ENCODE measurements at places on chromosomes 16 and 17. TPM values are rescaled to one million over a fixed set of nuclear protein-coding genes. Genes with fewer than 3 reads are reported as not detected.

DNA sequence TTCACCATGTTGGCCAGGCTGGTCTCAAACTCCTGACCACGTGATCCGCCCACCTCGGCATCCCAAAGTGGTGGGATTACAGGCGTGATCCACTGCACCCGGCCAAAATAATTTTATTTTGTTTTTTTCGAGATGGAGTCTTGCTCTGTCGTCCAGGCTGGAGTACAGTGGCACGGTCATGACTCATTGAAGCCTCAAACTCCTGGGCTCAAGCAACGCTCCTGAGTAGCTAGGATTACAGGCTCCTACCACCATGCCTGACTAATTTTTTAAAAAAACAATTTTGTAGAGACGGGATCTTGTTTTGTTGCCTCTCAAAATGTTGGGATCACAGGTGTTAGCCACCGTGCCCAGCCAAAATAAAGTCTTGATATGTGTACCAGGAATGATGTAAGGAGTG lies 2.4 kb upstream of the TTLL6 start:
- no peak for DNase-seq
- H3K36me3 ChIP-seq = no peaks in the 10 kb centered on the region
- no peak overlapping the region for H3K4me3 ChIP-seq
- no peak overlapping the region for H3K27ac ChIP-seq
- no peaks in the 10 kb centered on the region for H3K27me3 ChIP-seq

KRT12 gene
- not detected for total RNA-seq

DNA sequence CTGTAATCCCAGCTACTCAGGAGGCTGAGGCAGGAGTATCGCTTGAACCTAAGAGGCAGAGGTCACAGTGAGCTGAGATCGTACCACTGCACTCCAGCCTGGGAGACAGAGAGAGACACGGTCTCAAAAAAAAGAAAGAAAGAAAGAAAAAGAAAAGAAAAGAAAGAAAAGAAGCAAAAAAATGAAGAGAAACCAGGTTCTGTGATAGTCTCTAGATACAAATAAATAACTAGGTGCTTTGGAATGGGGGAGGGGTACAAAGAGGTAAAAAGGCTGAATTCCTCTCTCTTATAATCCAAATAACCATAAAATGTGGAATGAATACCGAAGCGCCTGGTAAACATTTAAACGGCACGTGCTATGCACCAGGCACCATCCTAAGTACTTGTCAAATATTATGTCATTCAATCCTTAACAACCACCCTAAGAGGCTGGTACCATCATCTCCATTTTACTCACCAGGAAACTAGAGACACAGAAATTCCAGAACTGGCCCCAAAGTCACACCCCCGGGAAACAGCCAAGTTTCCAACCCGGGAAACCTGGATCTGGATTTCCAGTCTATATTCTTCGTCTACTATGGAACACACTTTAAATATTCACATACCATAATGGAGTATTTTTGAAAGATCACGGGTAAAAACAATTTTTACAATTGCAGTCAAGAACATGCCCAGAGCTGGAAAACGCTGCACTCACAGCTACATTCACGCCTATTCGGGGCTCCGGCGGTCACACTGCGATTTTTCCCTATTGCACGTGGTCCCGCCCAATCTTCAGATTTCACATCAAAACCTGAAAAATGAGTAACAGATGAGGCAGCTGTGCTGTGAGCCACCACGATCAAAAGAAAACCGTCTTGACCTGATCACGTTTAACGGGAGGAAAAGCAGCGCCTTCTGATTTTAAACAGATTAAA lies 10.5 kb downstream of the NXN start:
- H3K36me3 ChIP-seq = no peaks in the 10 kb centered on the region
- no peak overlapping the region for H3K27ac ChIP-seq
- H3K4me1 ChIP-seq = peaks cover 1% of the 10 kb centered on the region

- DNase-seq = no peak
- no peak overlapping the region for H3K4me3 ChIP-seq
- H3K27me3 ChIP-seq = no peaks in the 10 kb centered on the region
- H3K27ac ChIP-seq = no peak overlapping the region
Measured at GRCh38 chr16:79415983-79416640, 184.4 kb downstream of the MAF start.

BICDL2 gene
- not detected for total RNA-seq

- no peaks in the 10 kb centered on the region for H3K27me3 ChIP-seq
- DNase-seq = no peak
- no peak overlapping the region for H3K27ac ChIP-seq
- peaks cover 18% of the 10 kb centered on the region for H3K4me1 ChIP-seq
Measured at GRCh38 chr16:85289760-85290625, 177.7 kb upstream of the CIBAR2 start.

DNA sequence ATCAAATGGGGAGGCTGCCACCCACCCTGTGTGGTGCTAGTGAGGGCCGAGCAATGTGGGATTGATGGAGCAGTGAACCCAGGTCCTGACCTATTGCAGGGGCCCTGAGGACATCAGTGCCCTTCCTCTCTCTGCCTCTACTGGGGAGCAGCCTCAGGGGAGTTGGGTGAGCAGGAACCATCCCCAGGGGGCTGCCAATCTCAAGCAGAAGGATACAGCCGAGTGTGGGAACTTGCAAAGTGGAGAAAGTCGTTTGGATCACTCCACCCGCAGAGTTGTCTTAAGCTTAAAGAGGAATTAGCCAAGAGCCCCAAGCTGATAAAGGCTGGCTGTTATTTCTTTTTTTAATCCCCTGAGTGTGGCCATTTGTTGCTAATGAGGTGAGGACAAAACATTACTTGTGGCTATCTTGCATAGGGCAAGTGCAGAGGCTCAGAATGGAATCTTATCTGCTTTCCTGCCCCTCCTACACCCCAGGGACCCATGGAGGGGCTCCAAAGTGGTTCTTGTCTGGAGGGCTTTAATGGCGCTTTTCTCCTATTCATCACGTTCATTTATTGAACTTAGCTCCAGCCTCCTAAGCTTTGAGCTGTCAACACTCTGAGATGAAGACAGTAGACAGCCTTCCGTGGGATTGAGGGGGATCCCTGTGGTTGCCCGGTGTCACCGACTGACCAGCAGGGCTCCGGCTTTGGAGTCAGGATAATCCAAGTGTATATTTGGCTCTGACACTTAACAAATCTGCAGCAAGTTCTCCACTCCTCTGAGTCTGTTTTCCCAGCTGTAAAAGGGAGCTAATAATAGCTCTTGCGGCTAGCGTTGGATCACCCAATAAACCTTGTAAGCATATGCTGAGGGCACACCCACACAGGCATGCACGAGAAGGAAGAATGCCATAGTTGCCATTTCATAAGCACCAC lies 45.1 kb downstream of the MYH11 start:
- H3K27me3 ChIP-seq = no peaks in the 10 kb centered on the region
- DNase-seq = no peak
- H3K27ac ChIP-seq = peak overlapping the region; percentile 42
- peaks cover 9% of the 10 kb centered on the region for H3K4me1 ChIP-seq

GRCh38 chr17:35447499-35447898 lies 1.1 kb downstream of the SLFN13 start:
- no peak overlapping the region for H3K27ac ChIP-seq
- H3K4me1 ChIP-seq = peaks cover 6% of the 10 kb centered on the region
- H3K36me3 ChIP-seq = no peaks in the 10 kb centered on the region
- H3K27me3 ChIP-seq = no peaks in the 10 kb centered on the region

KRTAP4-9 gene
- total RNA-seq = not detected

DNA sequence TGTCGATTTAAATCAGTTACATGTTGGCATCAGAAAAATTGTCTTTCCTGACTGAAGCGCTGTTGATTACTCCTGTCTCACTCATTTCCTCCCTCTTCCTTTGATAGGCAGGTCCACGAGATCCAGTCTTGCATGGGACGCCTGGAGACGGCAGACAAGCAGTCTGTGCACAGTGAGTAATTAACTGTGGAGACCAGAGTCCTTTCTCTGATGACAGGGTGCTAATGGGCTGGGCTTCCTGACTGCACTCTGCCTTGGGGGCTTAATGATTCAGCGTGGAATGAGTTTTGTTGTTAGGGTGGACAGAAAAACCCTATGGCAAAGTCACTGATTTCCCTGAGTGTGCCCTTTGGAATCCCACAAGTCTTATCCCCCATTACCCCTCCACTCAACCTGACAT lies 6.5 kb downstream of the GOSR2 start:
- H3K36me3 ChIP-seq = no peaks in the 10 kb centered on the region
- H3K27ac ChIP-seq = no peak overlapping the region
- DNase-seq = no peak
- H3K4me3 ChIP-seq = no peak overlapping the region

DNA sequence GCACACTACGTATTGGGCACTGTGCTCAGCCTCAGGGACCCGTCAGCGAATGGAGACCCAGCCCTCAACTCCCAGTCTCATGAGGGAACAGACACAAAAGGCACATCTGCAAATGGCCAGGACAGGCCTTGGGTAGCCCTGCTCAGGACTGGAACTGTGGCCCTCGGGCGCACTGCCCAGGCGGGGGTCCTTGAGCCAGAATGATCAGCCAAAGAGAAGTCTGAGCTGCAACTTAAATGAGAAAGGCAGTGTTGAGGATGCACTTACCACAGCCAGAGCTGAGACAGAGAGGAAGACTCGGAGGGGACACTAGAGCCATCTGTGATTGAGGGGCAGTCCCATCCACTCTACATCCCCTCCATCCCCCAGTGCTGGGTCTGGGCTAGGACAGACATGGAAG lies 117.3 kb downstream of the C16orf95 start:
- no peaks in the 10 kb centered on the region for H3K36me3 ChIP-seq
- DNase-seq = no peak
- H3K4me3 ChIP-seq = no peak overlapping the region
- H3K27ac ChIP-seq = no peak overlapping the region
- H3K4me1 ChIP-seq = no peaks in the 10 kb centered on the region
- H3K27me3 ChIP-seq = no peaks in the 10 kb centered on the region

CCL4 gene
- total RNA-seq = 1.1 TPM

DNA sequence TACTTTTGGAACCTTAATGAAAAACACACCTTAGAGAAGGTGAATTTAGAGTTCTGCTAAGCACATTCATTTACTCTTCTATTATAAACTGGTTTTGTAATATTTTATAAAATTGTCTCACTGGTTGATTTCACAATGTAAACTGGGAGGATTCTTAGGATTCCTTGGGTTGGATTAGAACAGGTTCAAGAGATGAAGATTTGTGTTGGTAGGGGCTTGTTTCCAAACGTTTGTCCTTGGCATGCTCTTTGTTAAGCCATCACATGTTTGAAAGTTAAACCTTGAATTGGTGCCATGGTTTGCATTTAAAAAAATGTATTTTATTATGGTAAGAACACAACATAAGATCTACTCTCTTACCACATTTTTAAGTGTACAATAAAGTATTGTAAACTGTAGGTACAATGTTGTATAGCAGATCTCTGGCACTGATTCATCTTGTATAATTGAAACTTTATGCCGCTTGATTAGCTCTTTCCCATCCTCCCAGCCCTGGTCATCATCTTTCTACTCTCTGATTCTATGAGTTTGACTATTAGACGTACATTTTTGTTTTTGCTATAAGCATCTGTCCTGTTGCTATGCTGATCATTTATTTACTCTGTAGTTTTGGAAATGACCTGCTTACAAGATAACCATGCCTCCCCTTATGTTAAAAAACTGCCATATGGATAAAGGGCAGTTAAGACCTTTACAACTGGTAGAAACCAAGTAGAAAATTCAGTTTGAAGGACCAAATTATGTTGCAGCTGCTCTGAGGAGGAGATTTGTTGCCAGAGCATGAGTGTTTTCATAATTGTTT lies 9.6 kb downstream of the FTO start:
- no peak overlapping the region for H3K4me3 ChIP-seq
- no peak overlapping the region for H3K27ac ChIP-seq
- DNase-seq = no peak
- no peaks in the 10 kb centered on the region for H3K36me3 ChIP-seq

PLK1 gene
- 1.9 TPM for total RNA-seq

DNA sequence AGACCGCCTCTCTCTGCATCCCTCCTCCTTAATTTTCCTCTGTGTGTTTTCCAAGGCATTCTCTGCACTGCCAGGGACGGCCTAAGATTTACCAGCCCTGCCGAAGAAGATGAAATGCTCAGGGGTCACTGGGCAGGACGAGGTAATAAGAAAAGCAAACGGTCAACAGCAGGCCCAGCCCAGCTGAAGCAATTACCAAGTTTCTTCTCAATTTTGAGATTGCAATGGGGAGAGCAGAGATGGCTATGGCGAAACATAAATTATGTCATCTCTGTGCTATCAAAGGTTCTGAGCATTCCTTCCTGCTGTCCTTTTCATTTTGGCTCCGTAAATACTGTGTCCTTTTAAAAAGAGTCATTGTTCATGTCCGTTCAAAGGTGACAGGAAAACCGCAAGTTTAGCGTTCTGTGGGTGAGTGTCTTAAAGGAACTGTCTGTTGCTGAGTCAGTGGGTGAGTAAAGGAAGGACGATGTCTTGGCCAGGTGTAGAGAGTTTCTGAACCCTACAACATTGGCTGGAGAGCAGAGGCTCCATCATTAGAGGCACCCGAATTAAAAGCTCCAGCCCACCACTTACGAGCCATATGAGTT lies 753.9 kb upstream of the EEF2KMT start:
- no peaks in the 10 kb centered on the region for H3K4me1 ChIP-seq
- H3K4me3 ChIP-seq = no peak overlapping the region
- no peaks in the 10 kb centered on the region for H3K36me3 ChIP-seq

DNA sequence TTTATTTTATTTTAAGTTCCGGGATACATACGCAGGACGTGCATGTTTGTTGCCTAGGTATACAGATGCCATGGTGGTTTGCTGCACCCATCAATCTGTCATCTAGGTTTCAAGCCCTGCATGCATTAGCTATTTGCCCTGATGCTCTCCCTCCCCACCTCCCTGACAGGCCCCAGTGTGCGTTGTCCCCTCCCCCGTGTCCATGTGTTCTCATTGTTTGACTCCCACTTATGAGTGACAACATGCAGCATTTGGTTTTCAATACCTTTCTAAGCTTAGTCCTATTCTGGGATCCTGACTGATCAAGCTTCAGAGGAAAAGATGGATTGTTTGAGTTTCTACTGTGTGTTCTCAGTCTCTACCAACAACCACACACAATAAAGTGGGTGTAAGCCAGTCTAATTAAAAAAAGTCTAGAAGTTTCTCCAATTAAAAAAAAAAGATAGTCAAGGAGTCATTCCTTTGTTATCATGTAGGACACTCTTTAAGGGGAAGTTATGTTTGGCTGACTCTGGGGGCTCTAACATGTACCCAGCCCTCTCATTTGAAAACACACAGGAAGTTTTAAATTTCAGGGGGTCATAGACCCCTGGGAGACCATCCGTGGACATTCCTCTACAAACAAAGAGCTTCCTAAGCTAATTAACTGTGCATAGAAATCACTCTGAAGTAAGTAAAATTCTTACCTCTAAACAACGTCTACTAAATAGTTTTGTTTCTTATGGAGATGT lies 66.3 kb upstream of the ADAMTS18 start:
- no peaks in the 10 kb centered on the region for H3K36me3 ChIP-seq
- no peak overlapping the region for H3K4me3 ChIP-seq
- H3K27me3 ChIP-seq = no peaks in the 10 kb centered on the region
- no peak overlapping the region for H3K27ac ChIP-seq
- DNase-seq = no peak
- peaks cover 13% of the 10 kb centered on the region for H3K4me1 ChIP-seq

- no peaks in the 10 kb centered on the region for H3K27me3 ChIP-seq
- DNase-seq = peak; percentile 68
- H3K4me3 ChIP-seq = peak overlapping the region; percentile 34
- H3K27ac ChIP-seq = no peak overlapping the region
- no peaks in the 10 kb centered on the region for H3K36me3 ChIP-seq
- H3K4me1 ChIP-seq = no peaks in the 10 kb centered on the region
Measured at GRCh38 chr17:43994272-43995149, 9.9 kb upstream of the NAGS start.

KRT24 gene
- not detected for total RNA-seq

KRT32 gene
- total RNA-seq = not detected

AXIN1 gene
- total RNA-seq = 27.2 TPM

PERCC1 gene
- not detected for total RNA-seq

PLA2G10 gene
- total RNA-seq = not detected

- H3K27ac ChIP-seq = no peak overlapping the region
- no peak overlapping the region for H3K4me3 ChIP-seq
- no peaks in the 10 kb centered on the region for H3K27me3 ChIP-seq
- H3K36me3 ChIP-seq = no peaks in the 10 kb centered on the region
- no peak for DNase-seq
Measured at GRCh38 chr17:62724398-62725146, 83.5 kb downstream of the MARCHF10 start.
